ENCODE measurements at places on chromosomes 6 and 20. TPM values are rescaled to one million over a fixed set of nuclear protein-coding genes. Genes with fewer than 3 reads are reported as not detected.

GRCh38 chr6:162409741-162410691, 317.6 kb downstream of the PRKN start:
- DNase-seq = no peak

DNA sequence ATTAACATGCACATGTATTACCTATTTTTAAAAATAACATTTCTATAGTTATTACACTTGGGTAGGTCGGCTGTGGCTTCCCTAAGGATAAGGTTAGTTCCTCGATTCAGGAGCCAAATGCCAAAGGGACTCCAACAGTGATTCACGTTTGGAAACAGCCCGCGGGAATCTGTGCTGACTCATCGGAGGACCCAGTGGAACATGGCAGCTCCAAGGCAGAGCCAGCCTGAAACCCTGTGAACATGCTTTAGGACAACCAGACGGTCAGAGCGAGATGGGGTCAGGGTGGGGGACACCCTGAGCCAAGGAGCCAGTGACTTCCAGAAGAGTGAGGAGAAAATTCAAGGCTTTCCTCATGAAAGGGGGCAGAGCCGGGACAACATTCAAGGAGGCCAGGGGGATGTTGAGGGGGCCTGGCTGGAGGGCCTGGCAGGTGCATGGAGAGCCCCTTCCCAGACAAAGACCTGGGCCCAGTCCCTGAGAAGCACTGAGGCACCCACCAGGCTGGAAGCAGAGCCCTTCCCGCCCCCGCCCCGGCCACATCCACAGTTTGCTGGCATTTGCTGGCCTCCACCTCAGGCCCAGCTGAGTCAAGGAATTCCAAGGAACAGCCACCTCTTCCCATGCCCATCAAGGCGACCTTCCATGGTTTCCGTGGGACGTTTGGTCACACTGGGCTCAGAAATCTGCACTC, 133.2 kb downstream of the SNX5 start:
- no peak for DNase-seq

DNA sequence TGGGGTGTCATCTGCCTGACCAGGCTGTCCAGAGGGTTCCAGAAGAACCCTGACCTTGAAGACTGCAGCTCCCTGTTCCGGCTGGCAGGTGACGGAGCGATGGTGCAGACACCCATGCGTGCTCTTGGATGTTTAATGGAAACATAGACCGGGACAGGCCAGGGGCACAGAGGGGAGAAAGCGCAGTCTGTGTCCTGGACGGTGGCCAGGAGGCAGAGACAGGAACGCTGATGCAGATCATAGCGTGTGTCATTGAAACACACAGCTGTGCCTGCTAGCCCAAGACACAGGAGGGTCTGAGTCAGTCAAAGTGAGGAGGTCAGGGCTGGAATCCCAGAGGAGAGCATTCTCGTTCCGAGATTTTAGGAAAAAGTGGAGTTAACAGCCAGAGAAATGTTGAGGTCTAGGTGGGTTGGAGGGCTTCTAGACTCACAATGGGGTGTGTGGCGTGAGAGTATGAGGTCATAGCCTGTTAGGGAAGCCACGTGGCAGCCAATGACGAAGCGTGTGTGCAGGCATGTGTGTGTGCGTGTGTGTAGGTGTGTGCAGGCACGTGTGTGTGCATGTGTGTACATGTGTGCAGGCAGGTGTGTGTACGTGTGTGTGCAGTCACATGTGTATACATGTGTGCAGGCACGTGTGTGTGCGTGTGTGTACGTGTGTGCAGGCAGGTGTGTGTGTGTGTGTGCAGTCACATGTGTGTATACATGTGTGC, 167.0 kb downstream of the ERMARD start:
- peak; percentile 36 for DNase-seq

GRCh38 chr6:166032366-166033200, 135.1 kb downstream of the TBXT start:
- peak; percentile 7 for DNase-seq

- DNase-seq = no peak
Observed at GRCh38 chr6:142816031-142816430, 128.9 kb downstream of the HIVEP2 start.

DNA sequence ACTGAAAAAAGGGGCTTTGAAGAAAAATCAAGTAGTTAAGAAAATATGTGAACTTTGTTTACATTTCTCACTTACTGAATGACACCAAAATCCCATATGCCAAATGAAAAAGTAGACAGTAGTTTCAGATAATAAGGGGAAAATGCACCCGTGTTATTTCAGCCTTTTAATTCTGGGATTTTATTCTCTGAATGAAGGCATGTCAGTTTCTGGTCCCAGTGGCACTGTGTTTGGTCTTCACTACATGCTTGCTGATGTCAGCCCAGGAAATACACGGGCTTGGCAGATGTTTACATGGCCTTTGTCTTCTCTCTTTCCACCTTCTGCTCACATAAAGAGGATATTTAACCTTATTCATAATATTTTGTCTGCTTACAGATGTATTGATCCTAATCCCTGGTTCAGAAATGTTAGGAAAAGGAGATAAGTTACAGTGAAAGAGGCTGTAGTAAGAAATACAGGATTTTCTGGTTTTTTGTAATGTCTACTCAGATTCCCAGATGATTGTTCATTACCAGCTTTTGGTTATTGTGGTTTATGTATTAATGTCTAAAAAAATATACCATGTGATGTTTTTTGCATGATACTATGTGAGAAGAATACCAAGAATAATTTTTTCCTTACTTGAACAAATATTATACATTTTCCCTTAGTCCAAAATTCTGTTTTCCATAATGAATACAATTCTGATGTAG, 27.7 kb downstream of the DSE start:
- peak; percentile 19 for DNase-seq

DNA sequence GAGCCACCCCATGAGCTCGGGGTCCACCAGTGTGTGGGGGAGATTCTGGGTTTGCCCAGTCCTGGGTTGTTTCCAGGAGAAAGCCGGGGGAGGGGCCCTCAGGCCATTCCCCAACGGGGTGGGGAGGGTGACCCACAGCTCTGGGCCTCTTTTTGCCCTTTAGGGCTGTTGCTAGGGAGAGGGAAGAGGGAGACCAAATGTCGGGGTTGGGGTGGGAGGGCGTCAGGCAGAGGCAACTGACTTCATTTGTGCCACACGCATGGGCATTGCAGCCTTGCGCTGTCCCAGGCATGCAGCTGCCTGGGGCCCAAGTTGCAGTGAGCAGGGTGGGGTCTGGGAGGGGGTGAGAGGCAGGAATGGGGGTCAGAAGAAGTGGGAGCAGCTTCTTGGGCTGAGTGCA, 1.9 kb upstream of the CUL9 start:
- DNase-seq = no peak

DNA sequence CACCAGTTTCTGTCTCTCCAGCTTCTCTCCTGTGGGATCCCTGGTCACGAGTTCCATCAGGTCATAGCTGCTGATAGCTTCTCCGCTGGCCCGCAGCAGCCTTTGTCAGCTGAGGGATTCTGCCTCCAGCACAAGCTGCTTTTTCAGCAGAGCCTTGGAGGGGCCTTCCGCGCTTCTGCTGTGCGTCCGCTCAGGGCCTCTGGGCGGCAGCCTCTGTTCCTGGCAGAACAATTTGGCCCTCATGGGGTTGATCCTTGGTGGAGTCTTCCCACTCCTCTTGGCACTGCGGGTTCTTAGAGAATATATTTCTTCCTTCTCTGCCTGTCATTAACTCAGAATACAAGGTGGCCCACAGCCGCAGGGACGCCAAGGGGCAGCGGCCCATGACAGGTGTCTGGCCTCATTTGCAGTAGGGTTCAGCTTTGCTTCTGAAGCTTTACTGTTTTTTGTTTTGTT, 158.8 kb downstream of the DTNBP1 start:
- peak; percentile 64 for DNase-seq

Gene ABHD16B
- not detected for total RNA-seq

DNA sequence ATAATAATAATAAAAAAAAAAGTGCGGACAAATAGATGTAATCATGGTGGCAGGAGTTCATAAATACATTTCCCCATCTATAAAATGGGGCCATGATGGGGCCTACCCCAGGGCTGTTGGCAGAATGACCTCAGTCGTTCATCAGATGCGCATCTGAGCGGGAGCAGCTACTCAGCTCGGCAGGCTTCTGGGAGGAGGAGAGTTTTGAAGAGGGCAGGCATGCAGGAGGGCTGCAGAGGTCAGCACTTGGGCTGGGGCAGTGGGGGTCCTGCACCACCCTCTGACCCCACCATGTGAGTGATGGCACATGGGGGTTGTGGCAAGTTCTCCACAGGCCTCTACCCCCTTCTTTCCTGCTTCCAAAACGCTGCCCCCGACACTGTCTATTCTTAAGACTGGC, 373.5 kb downstream of the ZFAND3 start:
- DNase-seq = no peak

Gene NKAIN4
- 10.4 TPM for total RNA-seq

GRCh38 chr6:33994472-33995308, 151.2 kb downstream of the GRM4 start:
- no peak for DNase-seq

DNA sequence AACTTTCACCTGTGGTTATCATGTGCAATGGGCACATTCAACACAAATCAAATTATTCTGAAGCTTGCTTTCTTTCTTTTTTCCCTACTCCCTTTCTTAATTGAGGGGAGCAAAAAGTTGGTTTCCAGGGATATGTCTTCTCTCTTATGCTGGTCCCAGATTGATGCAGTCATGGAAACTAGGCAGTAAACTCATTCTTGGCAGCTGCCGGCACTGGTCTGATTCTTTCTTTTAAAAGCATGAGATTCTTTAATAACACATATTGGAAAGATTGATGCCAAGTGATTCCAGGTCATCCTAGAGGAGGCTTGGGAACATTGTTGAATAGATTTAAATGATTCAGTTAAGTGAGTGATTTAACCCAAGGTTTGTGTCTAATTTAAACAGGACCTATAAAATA, 29.0 kb downstream of the PTPRA start:
- DNase-seq = peak; percentile 19

Gene SNRPB2
- total RNA-seq = 41.7 TPM

Gene HACE1
- 28.8 TPM for total RNA-seq

Gene IPCEF1
- total RNA-seq = 1.0 TPM

- DNase-seq = no peak
Observed at GRCh38 chr6:88749849-88750248, 213.6 kb downstream of the RNGTT start.

DNA sequence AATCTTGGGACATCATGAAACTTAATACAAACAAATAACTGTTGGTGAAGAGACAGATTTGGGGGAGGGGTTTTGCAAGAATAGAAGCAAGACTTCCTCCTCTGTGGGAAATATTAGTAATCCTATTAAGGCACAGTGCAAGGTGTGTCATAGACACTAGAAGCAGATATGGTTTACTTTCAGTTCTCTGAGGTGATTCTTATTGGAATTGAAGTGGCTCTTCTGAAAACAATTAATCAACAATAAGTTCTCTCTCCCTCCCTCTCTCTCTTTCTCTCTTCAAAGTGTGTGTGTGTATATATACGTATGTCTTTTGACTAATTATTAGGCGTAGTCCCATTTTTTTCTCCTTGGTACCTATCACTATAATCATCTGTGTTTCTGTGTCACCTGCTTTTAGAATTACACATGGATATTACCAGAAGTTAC, 99.8 kb downstream of the HIVEP2 start:
- no peak for DNase-seq

- DNase-seq = peak; percentile 91
Observed at GRCh38 chr20:16662467-16662866, 67.4 kb upstream of the SNRPB2 start.

Gene CYP21A2
- 1.0 TPM for total RNA-seq

- no peak for DNase-seq
Observed at GRCh38 chr6:22068561-22069305, 228.1 kb downstream of the PRL start.

DNA sequence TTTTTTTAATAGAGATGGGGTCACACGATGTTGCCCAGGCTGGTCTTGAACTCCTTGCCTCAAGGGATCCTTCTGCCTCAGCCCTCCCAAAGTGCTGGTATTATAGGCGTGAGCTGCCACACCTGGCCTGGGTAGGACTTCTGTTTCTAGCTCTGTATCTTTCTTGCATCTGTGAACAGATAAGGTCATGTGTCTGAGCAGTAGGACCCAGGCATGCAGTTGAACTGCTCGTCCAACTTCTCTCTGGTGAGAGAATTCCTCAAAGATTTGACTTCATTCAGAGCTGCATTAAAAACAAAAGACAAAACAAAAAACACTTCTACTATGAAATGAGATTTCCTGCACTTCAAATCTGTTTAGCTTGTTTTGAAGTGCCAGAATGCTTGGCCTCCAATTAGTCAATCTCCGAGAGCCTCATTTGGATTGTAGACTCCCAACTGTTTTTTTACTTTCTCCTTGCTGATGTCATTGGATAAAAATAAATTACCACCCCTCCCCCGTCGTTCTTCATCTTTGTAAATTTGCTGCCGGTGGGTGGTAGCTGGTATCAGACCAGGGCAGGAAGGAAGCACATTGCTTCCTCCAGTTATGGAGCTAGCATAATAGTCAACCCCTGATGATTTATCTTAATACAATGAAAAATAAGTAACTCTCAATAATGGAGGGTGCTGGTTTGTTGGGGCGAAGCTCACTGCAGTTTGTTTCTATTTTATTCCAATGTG, 17.6 kb downstream of the CD109 start:
- no peak for DNase-seq

GRCh38 chr20:21739161-21739560, 33.7 kb downstream of the PAX1 start:
- DNase-seq = no peak

Gene ZBTB22
- total RNA-seq = 15.0 TPM

- DNase-seq = no peak
Observed at GRCh38 chr6:71299541-71300470, 11.2 kb downstream of the OGFRL1 start.

DNA sequence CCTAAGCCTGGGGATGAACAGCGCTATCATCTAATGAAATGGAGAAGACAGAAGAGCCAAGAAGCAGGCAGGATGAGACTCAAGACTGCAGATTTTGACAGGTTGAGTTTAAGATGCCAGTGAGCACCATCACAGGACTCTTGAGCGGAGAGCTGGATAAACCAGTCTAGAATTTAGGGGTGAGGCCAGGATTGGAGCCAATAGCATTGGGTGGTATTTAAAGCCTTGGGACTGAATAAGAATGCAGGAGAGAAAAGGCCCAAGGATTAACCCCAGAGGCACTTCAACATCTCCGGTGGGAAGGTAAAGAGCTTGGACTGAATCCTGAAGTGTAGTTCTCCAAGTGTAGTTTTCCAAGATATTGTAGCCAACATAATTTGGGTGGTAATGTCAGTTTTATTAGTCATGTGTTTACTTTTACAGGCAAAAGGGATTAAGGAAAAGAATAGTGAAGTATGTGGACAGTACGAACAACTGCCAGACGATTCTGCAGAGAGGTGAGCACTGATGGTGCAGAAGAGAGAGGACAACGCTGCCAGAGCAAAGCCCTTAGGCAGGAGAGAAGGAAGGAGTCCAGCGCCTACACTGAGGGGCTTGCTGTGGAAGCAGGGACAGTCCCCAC, 85.2 kb downstream of the DTNBP1 start:
- no peak for DNase-seq

Gene BMP7
- total RNA-seq = 16.0 TPM

DNA sequence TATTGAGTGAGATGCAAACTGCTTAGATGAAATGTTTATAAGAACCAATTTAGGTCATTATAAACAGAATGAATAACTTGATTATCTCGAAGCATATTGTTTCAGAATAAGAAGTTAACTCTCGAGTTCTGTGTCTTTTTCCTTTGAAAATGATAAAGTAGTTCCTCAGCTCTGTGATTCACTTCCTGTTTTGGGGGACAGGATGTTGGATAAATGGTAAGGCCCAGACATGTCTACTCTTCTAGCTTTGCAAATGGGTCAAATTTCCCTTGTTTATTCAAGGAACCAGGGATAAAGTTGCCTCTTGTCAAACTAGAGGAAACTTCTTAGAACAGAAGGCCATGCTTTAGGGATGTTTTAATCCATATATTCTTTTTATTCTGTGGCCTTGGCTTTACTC, 246.9 kb downstream of the SOX4 start:
- no peak for DNase-seq

- DNase-seq = no peak
Observed at GRCh38 chr6:160387916-160388643, 39.9 kb downstream of the SLC22A3 start.

Gene SYCP2L
- 1.5 TPM for total RNA-seq

All from tongue (tissue), 3 donors.